ENCODE measurements at places on chromosomes 6 and 20. TPM values are rescaled to one million over a fixed set of nuclear protein-coding genes. Genes with fewer than 3 reads are reported as not detected.

GRCh38 chr6:6890400-6890858 is 217.3 kb upstream of the RREB1 start:
- peak; percentile 59 for DNase-seq

- no peak for DNase-seq
Measured at GRCh38 chr6:16844183-16844582, 82.9 kb upstream of the ATXN1 start.

DNA sequence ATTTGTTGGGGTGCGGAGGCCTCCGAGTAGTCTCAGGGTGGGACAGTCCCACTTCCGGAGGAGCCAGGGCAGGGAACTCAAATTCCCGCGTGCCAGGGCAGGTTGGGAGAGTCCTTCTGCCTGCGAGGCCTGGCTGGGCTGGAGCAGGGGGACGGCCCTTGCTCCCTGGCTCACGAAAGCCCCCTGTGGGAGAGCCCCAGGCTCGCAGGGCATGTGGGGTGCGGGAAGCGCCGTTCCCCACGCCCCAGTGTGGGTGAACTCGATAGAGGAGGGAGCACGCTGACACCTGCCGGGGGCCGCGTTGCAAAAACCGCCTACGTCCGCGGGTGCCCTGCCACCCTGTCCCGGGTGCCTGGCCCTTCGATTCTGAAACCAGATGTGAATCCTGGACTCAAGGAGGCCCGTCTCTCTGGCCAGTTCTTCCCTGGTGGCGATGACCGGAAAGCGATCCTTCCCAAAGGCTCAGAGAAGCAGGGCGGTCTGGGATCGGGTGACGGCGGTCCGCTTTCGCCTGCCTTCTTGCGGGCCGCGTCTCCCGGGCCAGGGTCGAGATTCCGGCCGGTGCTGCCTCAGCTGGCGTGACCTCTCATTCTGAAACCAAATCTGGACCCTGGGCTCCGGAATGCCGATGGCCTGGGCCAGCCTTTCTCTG is 1846.5 kb upstream of the DEFB115 start:
- DNase-seq, result no peak

GRCh38 chr20:14866841-14867514 is 529.6 kb upstream of the FLRT3 start:
- DNase-seq, result no peak

DNA sequence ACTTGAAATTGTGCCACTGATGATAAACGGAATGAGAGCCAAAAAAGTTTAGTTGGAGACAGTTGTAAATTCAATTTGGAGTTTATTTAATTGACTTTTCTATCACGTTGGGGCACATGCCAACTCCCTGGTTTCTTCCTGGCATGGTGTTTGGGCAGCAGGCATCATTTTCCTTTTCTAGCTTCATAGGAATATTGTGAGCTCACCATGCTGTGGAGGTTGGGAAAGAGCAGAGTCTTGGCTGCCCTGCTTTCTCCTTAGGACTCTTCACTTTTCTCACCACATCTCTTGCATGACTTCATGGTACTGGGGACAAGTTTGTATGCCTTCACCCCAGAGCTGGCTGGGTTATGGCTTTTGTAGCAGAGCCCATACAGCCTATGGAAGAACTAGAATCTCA is 6.4 kb downstream of the SCAND1 start:
- no peak for DNase-seq

- DNase-seq, result no peak
Measured at GRCh38 chr6:42227173-42227850, 9.7 kb upstream of the MRPS10 start.

- no peak for DNase-seq
Measured at GRCh38 chr6:146938266-146938665, 266.0 kb upstream of the STXBP5 start.

DNA sequence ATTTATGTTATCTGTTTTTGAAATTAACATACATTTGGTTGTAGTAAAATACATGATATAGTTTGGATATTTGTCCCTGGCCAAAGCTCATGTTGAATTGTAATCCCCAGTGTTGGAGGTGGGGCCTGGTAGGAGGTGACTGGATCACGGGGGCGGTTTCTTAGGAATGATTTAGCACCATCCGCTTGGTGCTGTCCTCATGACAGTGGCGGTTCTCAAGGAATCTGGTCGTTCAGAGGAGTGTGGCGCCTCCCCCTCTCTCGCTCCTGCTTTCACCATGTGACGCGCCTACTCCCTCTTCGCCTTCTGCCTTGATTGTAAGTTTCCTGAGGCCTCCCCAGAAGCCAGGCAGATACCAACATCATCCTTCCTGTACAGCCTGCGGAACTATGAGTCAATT is 29.0 kb downstream of the CTCFL start:
- DNase-seq, result no peak

- DNase-seq, result no peak
Measured at GRCh38 chr20:3909952-3910366, 20.8 kb downstream of the PANK2 start.

DNA sequence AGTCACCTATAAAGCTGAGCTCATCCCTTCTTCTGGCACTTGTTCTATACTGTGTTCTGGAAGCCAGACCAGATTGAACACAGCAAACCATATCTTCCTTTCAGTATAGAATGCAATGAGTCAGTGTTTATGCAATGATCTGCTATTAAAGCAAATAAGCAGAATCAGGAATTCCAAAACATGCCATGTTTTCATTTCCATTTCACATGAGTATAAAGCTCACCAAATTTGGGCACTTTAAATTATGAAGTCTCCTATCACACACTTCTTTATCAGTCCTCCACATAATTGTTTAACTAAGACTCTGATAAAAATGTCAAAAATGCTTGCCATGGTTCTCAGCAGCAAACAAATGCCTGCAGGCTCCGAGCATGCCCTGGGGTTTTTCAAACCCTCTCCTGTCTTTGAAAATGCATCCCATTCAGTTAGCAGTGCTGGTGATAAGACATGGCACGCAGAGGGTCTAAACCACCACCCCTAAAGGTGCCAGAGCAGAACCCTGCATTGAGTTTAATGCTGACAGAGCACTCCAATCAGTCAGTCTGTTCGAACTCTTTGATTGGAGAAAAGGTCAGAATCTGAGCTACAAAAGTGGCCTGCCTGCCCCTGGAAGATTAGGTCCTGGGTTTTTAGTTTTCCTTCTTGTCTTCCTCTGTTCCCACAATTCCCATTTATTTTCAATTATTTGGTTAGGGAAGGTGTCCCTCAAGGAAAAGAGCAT is 234.1 kb downstream of the GMPR start:
- no peak for DNase-seq

DNA sequence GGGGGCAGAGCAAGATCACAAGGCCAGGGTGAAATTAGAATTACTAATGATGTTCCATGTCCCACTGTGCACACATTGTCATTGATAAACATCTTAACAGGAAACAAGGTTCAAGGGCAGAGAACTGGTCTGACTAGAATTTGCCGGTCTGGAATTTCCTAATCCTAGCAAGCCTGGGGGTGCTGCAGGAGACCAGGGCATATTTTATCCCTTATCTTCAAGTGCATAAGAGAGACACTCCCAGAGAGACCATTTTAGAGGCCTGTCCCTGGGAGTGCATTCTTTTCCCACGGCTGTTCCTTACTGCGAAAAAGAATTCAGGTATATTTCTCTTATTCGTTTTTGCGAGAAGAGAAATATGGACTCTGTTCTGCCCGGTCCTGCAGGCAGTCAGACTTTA is 41.5 kb downstream of the CD83 start:
- DNase-seq, result no peak

DNA sequence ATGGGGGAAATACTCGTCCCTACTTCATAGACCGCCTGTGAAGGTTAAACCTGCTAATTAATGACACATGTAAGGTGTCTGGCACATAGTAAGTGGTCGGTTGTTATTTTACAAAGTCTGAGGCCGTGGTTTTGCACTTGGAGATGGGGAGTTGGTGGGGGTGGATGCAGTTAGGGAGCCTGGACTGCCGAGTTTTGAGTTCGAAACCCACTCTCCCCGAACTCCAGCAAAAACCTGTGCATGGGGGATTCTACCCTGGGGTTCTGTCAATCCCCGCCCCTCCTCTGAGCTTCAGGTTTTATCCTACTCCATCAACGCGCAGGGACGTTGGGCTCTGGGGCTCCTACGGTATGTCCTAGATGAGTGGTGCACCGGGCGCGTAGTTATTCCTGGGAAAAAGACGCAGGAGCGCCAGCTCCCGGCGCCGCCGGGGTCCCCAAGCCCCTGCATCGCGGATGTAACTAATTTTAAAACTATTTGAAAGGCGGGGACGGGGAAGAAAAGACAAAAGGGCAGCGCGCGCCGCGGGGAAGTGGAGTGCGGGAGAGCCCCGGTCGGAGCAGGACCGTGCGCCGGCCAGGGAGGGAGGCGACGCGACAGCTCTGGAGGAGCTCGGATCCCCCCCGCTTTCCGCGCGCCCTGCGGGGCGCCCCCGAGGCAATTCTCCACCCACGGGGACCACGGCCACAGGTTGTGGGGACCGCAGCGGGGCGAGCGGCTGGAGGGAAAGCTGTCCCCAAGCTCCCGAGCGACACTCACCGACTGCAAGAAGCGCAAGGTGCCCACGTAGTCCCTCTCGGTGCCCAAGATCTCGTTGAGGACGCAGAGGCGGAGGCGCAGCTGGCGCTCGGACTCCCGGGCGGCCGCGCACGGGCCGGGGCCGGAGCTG is 672 bp downstream of the PREX1 start:
- DNase-seq, result peak; percentile 54

- DNase-seq, result no peak
Measured at GRCh38 chr6:24378473-24379097, 20.7 kb upstream of the DCDC2 start.

GRCh38 chr20:51221791-51222408 is 199.0 kb upstream of the KCNG1 start:
- peak; percentile 72 for DNase-seq

- DNase-seq, result no peak
Measured at GRCh38 chr6:137099689-137100403, 55.1 kb upstream of the IL20RA start.

GRCh38 chr20:33674294-33675135 is at the start of gene NECAB3:
NECAB3 (minus strand) TSS chr20:33674428; CDS start chr20:33674352, 76 bp downstream.
- DNase-seq, result peak; percentile 85

DNA sequence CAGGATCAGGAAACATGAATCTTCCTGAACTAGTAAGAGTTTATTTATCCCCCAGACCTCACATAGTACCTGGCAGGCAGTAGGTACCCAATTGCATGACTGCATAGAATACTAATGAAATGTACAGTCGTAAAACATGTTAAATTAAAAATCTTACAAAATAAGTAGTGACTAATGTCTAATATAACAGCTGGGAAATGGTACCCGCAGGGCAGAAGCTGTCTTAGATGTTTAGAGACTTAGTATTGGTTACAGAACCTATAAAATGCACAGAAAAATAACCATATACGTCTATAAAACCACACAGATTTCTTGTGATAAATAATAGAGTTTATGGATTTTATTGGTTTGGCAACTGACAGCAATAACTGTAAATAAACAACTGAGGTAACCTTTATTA is 139.1 kb upstream of the GMDS start:
- no peak for DNase-seq

- DNase-seq, result no peak
Measured at GRCh38 chr20:63742381-63743024, 2.9 kb downstream of the SLC2A4RG start.

DNA sequence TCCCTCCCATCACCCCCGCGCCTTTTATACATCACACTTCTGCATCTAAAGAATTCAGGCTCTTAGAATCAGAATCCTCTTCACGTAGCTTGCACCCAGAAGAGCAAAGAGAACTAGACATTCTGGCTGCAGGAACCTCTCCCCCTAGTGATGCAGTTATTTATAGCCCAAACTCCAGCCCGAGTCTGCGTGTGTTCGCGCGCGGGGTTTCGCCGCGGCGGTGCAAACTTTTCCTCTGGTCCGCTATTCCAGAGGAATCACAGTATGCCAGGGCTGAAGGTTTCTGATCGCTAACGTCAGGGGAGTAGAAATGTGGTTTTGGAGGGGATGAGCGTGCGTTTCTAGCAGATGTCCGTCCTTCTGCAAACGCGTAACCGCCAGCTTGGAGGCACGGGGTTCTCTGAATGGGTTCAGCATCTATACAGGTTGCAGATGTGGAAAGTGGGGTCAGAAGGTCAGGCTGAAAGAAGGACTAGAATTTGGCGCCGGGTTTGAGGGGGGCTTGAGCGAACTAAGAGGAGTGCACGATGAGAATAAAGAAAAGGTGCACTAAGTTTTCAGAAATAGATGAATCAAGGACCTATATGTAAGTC is 1.8 kb downstream of the EPHA7 start:
- no peak for DNase-seq

GRCh38 chr6:93086351-93086750 is 333.0 kb downstream of the EPHA7 start:
- no peak for DNase-seq

GRCh38 chr20:50234288-50234687 is 43.7 kb downstream of the CEBPB start:
- no peak for DNase-seq

The MYBL2 gene
- total RNA-seq, result 165 TPM

The SMOC2 gene
- total RNA-seq, result 1.8 TPM

The SLC25A27 gene
- total RNA-seq, result 5.1 TPM

The RTF2 gene
- total RNA-seq, result 57.2 TPM

The CDH26 gene
- total RNA-seq, result 0.79 TPM

The LGSN gene
- total RNA-seq, result 0.13 TPM

The KCNQ2 gene
- total RNA-seq, result 71.5 TPM

The B3GALT4 gene
- total RNA-seq, result 3.4 TPM

The MMP24 gene
- 23.0 TPM for total RNA-seq

The GTSF1L gene
- not detected for total RNA-seq

The SLC2A10 gene
- 9.9 TPM for total RNA-seq

The PKIB gene
- 46.5 TPM for total RNA-seq

The OPRL1 gene
- 0.90 TPM for total RNA-seq

The GFOD1 gene
- 6.1 TPM for total RNA-seq

The FOXQ1 gene
- 0.15 TPM for total RNA-seq

The CCDC170 gene
- total RNA-seq, result 0.26 TPM

The ZNF165 gene
- 5.8 TPM for total RNA-seq

The CSNK2A1 gene
- total RNA-seq, result 229 TPM
